Osteoblast (primary cell): ENCODE measurements at places on chromosomes 12 and 14.

DNA sequence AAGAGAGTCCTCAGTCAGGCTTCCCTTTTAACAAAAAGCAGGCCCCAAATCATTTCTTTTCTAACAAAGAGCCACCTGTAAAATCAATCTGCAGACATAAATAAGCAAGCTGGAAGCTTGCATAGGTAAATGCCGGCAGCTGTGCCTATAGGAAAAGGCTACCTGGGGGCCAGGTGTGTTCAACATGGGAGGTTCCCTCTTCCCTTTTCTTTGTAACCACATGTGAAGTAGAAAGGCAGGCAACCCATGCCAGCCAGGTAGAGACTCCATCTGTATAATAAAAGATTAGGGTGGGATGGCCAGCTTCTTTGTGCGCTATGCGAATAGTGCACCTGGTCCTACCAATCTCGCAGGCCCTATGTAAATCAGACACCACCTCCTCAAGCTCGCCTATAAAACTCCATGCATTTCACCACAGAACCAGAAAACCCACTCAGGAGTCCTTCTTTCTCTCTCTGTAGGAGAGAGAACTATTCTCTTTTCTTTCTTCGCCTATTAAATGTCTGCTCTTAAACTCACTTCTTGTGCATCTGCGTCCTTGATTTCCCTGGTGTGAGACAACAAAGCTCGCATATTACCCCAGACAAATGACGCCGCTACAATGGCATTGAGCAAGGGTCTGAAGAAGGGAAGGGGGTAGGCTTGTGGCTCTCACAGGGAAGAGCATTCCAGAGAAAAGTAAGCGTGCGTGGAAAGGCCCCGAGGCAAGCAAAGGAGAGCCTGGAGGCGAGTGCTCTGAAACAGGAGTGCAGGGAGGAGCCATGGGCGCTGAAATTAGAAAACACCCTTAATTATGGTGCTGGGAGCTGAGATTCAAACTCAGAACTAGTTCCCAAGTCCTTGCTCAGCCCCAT lies 67.2 kb downstream of the TTC9 start:
- DNase-seq: no peak

DNA sequence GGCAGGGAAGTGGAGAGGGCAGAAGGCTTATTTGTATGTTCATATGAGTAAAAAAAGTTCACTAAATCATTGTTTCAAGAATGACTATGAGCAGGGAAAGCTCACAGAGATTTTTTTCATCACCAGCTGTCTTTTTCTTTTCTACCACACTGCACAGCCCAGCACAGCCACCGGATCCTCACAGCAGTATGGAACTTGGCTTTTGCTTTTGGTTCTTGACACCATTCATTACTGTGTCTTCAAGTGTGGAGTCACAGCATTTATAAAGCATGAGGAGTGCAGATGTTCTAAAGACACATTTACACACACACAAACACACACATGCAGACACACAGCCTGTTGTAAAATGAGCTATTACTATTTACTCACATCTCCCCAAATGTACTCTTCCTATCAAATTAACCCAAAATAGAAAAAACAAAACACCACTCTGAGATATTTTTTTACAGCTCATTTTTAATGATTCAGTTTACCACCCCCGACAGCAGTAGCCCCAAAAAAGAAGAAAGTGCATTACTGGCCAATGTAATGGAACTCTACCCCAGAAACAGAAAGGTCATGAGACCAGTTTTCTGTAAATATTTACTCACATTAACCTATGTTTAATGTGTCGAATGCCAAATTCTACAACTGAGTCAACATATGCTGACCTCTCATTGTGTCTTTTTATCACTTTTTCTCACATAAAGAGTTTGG lies 60.5 kb downstream of the BTG1 start:
- DNase-seq: no peak

DNA sequence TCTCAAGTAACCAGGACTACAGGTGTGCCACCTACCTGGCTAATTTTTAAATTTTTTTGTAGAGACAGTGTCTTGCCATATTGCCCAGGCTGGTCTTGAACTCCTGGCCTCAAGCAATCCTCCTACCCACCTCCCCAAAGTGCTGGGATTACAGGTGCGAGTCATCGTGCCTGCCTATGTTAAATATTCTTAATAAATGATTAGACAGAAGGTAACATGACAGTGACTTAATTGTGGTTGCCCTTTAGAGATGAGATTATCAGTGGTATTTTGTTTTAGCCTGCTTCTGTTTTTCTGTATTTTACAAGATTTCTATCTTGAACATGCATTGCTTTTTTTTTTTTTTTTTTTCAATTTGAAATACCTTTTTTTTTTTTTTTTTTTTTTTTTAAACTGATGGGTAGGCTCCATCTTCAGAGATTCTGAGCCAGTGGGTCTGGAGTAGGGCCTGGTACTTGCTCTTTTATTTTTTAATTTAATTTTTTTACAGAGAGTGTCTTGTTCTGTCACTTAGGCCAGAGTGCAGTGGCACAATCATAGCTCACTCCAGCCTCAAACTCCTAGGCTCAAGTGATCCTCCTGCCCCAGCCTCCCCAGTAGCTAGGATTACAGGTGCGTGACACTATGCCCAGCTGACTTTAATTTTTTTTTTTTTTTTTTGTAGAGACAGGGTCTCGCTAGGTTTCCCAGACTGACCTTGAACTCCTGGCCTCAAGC lies 88.4 kb downstream of the BORCS5 start:
- no peak for DNase-seq

DNA sequence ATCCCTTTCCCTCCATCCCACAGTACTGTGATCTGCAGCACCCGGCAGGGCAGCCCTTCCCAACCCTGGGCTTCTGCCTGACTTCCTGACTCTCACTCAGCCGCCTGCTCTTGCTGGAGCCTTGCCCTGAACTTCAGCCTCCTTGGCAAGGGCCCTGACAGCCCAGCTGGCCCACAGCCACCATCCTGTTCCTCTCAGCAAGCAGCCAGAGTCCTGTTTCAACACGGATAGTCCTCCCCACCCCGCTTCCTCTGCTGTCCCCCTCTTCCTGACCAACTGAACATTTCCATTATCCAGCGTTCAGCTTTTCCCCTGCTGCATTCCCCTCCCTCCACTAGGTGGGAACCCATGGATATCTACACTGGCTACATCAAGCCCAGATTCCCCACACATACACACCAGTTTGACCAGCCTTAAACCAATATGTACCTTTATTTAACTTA lies 74.0 kb upstream of the MDM1 start:
- DNase-seq: peak; percentile 58

- DNase-seq: no peak
Observed at GRCh38 chr14:94538070-94538740, 23.0 kb upstream of the SERPINA4 start.

GRCh38 chr12:102781117-102781516 lies 135.9 kb downstream of the PAH start:
- DNase-seq: no peak

DNA sequence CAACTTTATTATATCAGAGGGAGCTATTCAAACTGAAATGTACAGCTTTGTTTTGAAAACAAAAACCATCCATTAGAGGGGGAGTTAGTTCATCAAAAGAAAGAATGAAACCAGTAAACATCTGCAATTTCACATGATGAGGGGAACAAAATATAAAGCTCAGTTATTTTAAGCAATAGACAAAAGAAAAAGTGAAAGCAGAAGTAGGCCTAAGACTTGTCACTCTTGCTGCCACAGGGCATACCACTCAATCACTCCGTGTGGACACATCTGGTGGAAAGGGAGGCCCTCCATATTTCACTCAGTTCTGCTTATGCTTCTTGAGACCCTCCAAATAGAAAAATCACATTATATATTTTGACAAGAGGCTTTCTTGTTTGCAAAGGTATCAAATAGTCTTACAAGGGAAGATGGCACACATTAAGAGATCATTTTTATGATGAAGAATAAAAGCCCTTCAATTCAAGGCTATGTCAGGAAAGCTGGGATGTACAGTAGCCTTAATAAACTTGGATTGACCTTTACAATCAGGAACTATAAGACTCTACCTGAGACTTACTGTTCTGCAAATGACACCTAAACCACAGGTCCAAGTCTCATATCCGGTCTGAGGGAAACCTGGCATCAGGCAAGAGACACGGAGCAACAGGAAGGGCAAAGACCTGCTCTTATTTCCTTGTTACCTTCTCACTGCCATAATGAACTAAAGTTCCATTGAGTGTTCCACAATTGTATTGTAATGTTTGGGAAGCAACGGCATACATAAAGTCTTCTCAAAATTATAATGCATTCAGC lies 222.5 kb upstream of the GRIP1 start:
- no peak for DNase-seq

GRCh38 chr12:31931796-31932715 lies 27.2 kb upstream of the RESF1 start:
- DNase-seq: no peak

- DNase-seq: no peak
Observed at GRCh38 chr12:39752482-39753137, 133.0 kb upstream of the ABCD2 start.

- DNase-seq: no peak
Observed at GRCh38 chr14:104610749-104611310, 6.3 kb upstream of the TMEM179 start.

- peak; percentile 44 for DNase-seq
Observed at GRCh38 chr14:25150934-25151790, 101.2 kb upstream of the STXBP6 start.

DNA sequence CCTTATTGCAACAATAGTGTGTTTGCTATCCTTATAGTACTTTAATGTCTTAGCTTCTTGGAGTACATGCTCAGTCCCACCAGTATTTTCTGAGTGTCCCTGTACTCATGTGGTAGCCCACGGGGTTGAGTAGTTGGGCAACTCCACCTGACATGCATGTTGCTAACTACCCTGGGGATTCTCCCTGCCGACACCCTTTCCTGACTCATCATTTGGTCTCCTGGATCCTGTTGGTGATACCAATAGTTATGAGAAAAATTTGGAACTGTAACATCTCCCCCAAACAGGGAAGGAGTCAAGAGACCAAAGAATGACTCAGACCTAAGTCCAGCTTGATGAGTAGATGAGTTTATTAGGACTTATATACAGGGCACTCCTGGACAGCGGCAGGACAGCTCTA lies 101.6 kb downstream of the BRMS1L start:
- DNase-seq: no peak

- no peak for DNase-seq
Observed at GRCh38 chr14:43795600-43796228, 711.4 kb downstream of the FSCB start.

- no peak for DNase-seq
Observed at GRCh38 chr14:33511851-33512640, 438.8 kb downstream of the EGLN3 start.

DNA sequence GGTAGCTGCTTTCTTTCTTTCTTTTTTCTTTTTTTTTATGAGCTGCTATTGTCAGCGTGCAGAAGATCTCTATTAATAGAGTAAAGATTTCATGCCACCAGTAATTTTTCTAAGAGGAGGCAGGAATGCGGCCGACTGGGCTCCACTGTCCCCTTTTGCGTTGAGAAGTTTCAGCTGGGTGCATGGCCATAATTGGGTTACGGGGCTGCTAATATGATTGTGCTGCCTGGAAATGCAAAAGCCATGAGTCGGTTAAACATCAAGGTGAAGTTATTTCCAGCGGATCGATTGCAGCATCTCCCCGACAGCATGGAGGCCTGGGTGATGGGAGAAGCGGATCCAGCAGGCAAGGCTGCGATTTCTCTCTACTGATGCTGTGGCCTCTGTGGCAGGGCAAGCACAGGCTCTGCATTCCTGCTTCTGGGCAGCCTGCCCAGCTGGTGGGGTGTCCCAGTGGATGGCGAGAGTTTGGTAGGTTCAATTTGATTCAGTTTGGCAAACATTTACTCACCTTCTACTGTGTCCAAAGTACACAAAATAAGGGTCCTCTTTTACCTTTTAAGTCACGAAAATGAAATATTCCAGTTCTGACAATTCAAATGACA lies 54.4 kb upstream of the PRMT8 start:
- no peak for DNase-seq

DNA sequence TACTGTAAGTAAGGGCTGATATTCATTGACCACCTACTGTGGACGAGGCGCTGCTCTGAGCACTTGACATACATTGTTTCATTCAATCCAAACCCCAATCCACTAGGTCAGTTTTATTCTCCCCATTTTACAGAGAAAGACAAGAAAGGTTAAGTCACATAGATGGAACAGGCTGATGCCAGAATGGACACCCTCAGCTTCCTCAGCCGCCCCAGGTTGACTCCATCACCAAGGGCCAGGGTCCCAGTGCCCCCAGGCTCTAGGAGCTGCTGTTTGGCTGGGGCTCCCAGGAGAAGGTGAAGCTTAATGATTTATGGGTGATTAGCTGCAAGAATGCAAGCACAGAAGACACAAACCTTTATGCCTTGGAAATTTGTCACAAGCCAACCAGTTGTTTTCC lies 671 bp upstream of the AQP2 start:
- DNase-seq: no peak

DNA sequence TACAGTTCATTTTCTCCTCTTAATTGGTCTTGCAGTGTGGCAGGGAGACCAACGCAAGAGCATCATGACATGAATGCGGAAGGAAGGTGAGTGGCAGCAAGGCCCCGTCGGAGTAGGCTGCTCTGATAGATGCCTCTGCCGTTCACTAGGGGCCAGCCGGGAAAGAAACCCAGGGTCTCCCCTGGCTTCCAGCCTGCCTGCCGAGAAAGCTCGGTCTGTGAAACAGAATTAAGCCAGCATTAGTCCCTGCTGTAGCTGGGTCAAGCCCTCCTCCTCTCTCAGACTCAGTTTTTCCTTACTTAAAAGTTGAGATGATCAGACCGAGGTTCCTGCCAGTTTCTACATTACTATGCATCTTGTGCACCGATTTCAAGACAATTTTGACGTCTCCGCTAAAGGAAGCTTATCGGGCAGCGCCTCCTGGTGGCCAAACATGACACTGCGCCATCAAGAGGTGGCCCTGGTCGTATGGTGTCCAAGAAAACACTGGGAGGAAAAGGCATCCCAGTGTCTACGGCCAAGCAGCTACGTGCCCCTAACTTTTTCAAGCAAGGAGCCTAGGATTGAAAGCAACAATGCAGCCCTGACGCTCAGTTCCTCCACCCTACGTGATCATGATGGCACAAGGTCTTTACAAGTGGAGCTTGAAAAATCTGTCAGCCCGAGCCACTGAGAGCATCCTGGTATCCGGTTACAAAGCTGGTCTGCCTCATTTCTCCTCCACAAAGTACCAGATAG lies 131.6 kb downstream of the KSR2 start:
- peak; percentile 90 for DNase-seq

DNA sequence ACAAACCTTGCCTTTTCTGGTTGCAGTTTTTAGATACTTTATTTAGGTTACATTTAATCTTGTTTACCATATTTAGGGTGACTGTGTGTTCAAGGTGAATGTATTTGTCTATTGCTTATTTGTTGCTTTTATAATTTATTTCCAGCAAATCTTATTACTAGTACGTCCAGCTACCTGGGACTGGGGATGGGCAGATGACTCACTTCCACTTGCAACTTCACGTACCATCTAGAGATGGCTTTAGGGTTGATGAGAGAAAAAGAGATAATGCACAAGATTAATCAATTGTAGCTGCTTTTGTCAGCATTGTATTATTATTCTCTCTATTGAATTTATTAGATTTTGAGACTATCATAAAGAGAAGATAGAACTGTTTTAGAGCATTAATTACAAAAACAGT lies 5.1 kb downstream of the MIPOL1 start:
- DNase-seq: no peak

- peak; percentile 86 for DNase-seq
Observed at GRCh38 chr12:95608252-95609033, 57.2 kb upstream of the USP44 start.

GRCh38 chr14:90651976-90652560 lies 164.2 kb downstream of the TTC7B start:
- DNase-seq: no peak
